NAMALWA (cell line): ENCODE measurements at places on chromosomes 11 and 22.
A peak's percentile ranks its signal among the peaks of the same experiment; 100 is the strongest.

GRCh38 chr11:129960216-129961214 lies 42.1 kb downstream of the PRDM10 start:
- no peak for DNase-seq

DNA sequence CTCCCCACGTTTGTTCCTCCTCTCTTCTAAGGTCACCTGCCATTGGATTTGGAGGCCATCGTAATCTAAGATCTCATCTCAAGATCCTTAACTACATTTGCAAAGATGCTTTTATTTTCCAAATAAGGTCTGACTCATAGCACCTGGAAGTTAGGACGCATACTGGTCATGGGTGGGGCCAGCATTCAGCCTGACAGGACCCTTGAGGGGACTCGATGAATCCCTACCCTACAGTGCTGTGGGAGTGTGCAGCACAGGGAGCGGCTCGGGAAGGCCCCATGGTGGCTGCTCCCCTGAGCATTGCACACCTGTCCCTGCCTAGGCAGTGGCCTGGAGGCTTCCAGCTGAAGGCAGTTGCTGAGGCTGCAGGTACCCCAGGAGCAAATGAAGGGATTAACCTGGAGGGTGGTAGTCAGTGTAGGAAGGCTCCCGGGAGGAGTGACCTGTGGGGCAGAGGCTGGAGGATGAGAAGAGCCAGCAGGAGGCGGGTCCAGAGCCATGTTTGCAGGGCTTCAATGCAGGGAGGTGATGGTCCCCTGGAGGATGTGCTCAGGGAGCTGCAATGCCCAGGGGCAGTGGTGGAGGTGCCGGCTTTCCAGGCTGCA lies 362.2 kb downstream of the CTTN start:
- no peak for DNase-seq

GRCh38 chr11:86292912-86293616 lies 9.0 kb upstream of the HIKESHI start:
- no peak for DNase-seq

GRCh38 chr22:28002181-28002700 lies 83.2 kb upstream of the PITPNB start:
- no peak for DNase-seq

- DNase-seq: peak; percentile 95
Observed at GRCh38 chr11:68271023-68271780, 571 bp downstream of the C11orf24 start.

- no peak for DNase-seq
Observed at GRCh38 chr11:5767056-5767455, 13.0 kb downstream of the OR52N4 start.
